ENCODE measurements at places on chromosomes 12 and 14.
A peak's percentile ranks its signal among the peaks of the same experiment; 100 is the strongest.

GRCh38 chr14:88482524-88482923, 72.3 kb downstream of the PTPN21 start:
- no peaks in the 10 kb centered on the region for H3K27me3 ChIP-seq
- no peak for DNase-seq
- H3K4me1 ChIP-seq = no peaks in the 10 kb centered on the region
- no peak overlapping the region for H3K4me3 ChIP-seq

DNA sequence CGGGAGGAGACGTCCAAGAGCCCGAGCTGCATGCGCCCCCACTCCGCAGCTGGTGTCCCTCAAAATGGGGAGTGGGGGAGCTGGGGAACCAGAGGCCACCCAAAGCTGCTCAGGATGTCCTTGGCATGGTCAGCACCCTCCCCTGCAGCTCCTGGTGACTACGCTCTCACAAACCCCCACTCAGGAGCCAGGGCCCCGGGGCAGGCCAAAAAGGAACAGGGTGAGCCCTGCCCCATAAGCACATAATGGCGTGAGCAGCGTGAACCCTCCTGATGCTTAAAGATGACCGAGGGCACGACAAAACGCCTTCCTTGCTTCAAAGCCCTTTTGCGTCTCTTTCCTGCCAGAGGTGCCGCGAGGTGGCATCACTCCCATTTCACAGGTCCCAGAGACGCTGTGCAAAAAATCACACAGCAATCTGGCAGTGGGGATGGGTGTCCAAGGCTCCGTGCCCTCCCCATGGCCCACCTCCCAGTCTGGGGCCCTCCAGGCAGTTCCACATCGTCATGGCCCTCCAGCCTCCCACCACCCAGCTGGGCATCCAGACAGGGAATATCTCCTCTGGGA, 13.5 kb downstream of the NCOR2 start:
- H3K27me3 ChIP-seq = no peaks in the 10 kb centered on the region
- peaks cover 25% of the 10 kb centered on the region for H3K4me1 ChIP-seq
- no peak for DNase-seq
- H3K36me3 ChIP-seq = no peaks in the 10 kb centered on the region
- no peak overlapping the region for H3K4me3 ChIP-seq

DNA sequence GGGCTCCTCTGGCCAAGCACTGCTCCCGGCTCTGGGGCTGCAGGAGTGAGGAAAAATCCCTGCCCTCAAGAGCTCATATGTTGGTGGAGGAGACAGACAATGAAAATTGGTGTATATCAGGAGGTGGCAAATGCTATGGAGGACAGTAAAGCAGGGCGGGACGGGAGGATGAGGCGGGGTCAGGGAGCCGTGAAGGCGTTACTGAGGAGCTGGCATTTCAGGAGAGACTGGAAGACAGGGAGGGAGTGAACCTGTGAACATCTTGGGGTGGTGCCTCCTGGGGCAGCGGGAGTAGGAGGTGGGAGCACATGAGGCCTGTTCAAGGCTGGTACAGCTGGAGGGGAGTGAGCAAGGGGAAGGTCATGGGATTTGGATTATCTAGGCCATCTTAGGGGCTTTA, 26.6 kb downstream of the TSPAN9 start:
- no peaks in the 10 kb centered on the region for H3K27me3 ChIP-seq
- peaks cover 8% of the 10 kb centered on the region for H3K4me1 ChIP-seq
- H3K36me3 ChIP-seq = no peaks in the 10 kb centered on the region

DNA sequence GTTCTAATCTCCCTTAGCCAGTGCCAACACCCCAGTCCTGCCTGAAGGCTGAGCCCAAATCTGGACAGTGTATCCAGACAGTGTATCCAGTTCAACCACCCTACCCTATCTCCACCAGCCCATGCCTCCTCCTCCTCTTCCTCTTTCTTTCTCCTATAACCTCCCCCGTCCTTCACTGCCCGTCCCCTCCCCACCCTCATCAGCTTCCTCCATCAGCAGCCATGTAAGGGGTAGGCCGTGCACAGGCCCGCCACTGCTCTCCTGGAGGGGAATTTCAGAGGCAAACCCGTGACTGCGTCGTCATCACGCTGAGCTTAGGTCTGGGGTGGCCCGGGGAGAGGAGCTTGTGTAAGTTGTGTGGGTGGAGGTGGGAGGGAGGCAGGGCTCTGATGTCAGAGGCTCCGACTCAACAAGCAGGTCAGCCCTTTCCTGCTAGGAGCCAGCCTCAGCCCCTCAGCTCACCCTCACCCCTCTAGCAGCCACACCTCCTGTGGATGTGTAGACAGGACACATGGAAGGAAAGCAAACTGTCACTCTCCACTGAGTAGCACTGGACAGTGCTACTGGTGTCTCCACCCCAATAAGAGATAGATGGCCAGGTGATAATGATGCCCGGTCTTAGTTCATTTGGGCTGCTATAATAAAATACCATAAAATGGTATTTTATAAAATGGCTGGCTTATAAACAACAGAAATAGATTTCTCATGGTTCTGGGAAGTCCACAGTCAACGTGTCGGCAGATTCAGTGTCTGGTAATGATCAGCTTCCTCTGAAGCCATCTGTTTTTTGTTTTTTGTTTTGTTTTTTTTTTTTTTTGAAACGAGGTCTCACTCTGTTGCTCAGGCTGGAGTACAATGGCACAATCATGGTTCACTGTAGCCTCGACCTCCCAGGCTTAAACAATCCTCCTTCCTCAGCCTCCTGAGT, 50.5 kb downstream of the IRF2BPL start:
- no peaks in the 10 kb centered on the region for H3K36me3 ChIP-seq
- H3K4me1 ChIP-seq = no peaks in the 10 kb centered on the region
- H3K27me3 ChIP-seq = no peaks in the 10 kb centered on the region
- no peak overlapping the region for H3K4me3 ChIP-seq
- no peak for DNase-seq

- H3K27ac ChIP-seq = no peak overlapping the region
- H3K36me3 ChIP-seq = no peaks in the 10 kb centered on the region
- H3K4me1 ChIP-seq = 0 out of 2 replicates have a peak, but pooled peaks cover 8% of the 10 kb centered on the region
- no peak overlapping the region for H3K4me3 ChIP-seq
- H3K27me3 ChIP-seq = no peaks in the 10 kb centered on the region
Measured at GRCh38 chr14:84483072-84483420, 1046.9 kb upstream of the FLRT2 start.

DNA sequence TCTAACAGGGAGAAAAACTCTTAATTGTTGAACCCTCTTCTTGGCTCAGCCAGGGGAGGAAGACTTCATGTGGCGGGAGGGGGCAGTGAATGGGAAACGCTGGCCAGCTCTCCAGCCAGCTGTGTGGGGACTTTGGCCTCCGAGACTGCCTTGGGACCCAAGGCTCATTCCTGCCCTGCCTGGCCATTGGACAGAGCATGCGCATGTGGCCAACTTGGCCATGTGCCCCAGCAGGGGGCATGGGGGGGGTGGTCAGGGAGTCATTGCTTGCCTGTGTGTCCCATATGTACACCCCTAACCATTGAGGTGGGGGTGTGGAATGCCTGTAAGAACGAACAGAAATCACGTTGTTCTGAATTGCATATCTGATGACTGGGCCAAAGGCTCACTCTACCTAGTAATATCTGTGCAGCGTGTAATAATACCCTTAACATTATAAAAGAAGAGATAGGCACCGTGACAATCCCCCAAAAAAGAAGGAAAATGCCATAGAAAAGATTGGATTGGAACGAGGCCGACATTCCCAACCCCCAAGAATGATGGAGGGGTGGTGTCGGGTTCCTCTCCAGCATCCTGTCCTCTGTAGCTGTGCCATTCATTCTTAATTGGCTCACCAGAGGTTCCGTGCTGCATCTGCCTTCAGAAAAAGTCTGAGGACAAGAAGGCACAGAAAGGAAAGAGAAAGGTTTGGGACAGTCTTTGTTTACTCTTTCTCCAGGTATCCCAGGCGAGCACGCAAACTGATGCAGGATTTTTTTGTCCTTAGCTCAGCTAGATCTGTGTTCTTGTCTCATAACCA, 3.5 kb upstream of the FAR2 start:
- H3K36me3 ChIP-seq = no peaks in the 10 kb centered on the region
- no peak overlapping the region for H3K4me3 ChIP-seq
- H3K27me3 ChIP-seq = no peaks in the 10 kb centered on the region
- H3K4me1 ChIP-seq = peaks cover 16% of the 10 kb centered on the region
- no peak overlapping the region for H3K27ac ChIP-seq

- H3K27ac ChIP-seq = no peak overlapping the region
- H3K4me3 ChIP-seq = no peak overlapping the region
- peaks cover 4% of the 10 kb centered on the region for H3K27me3 ChIP-seq
- DNase-seq = peak; percentile 71
Measured at GRCh38 chr14:69535230-69535848, 39.3 kb downstream of the CCDC177 start.

- H3K4me1 ChIP-seq = no peaks in the 10 kb centered on the region
- H3K4me3 ChIP-seq = no peak overlapping the region
- H3K27me3 ChIP-seq = no peaks in the 10 kb centered on the region
- H3K27ac ChIP-seq = no peak overlapping the region
- no peaks in the 10 kb centered on the region for H3K36me3 ChIP-seq
- DNase-seq = no peak
Measured at GRCh38 chr12:110667671-110668070, 21.2 kb downstream of the HVCN1 start.

DNA sequence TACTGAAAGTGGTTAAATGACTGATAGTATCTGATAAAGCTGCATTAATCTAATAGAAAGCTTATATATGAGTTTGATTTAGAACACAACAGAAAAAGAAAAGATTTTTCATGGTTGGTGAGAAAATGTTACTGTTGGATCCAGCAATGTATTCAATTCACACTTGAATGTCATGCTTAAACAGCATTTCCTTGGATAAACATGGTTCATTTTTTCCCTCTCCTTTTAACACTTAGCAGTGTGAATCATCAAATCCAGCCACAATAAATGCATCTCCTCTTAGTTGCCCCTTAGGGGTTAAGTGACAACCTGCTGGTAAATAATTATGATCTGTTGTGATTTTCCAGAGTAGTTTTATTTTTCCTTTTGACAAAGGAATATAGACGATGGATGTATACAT, 74.9 kb upstream of the GRIP1 start:
- no peaks in the 10 kb centered on the region for H3K27me3 ChIP-seq
- H3K36me3 ChIP-seq = no peaks in the 10 kb centered on the region
- H3K27ac ChIP-seq = no peak overlapping the region
- DNase-seq = no peak
- no peak overlapping the region for H3K4me3 ChIP-seq
- no peaks in the 10 kb centered on the region for H3K4me1 ChIP-seq

GRCh38 chr14:35292770-35293561, 784 bp downstream of the PSMA6 start:
- peaks cover 9% of the 10 kb centered on the region for H3K4me1 ChIP-seq
- peaks cover 6% of the 10 kb centered on the region for H3K36me3 ChIP-seq
- no peaks in the 10 kb centered on the region for H3K27me3 ChIP-seq
- peak overlapping the region; percentile 90 for H3K4me3 ChIP-seq
- H3K27ac ChIP-seq = peak overlapping the region; percentile 74

GRCh38 chr12:58889557-58889956, 30.7 kb downstream of the LRIG3 start:
- no peak for DNase-seq
- no peaks in the 10 kb centered on the region for H3K27me3 ChIP-seq
- H3K4me1 ChIP-seq = peaks cover 13% of the 10 kb centered on the region
- H3K27ac ChIP-seq = no peak overlapping the region
- no peak overlapping the region for H3K4me3 ChIP-seq

DNA sequence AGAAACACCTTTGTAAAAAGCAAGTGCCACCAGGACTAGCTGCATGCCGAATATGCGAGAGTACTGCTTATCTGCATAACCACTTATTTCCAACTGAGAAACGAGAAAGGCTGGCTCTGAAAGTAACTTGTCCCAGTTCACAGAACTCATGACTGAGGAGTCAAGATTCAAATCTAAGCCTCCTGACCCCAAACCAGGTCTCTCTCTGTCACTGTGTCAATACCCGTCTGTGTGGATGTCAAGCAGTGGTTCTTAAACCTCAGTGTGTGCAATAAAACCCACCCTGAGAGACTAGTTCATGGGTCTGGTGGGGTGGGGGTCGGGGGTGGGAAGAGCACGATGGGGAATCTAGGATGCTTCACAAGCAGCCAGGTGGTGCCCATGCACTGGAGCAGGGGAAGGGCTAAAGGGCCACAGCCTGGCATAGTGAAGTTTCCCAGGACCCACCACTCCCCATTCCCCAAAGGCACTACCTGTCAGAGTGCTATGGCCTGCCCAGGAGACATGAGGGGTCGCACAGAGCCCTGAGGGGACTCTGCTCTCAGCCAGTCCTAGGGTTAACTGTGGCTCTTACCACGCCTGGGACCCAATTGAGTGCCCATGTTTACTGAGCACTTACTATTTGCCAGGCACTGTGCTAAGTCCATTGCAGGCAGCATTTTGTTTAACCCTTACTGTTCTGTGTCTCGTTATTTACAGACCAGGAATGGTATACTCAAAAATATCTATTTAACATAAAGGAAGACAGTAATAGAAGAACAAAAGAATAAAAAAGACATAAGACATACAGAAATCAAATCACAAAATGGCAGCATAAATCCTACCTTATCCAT, 33.4 kb upstream of the PNMA1 start:
- no peak for DNase-seq
- no peaks in the 10 kb centered on the region for H3K27me3 ChIP-seq
- H3K4me3 ChIP-seq = no peak overlapping the region
- H3K4me1 ChIP-seq = peaks cover 69% of the 10 kb centered on the region

Measured in PC-3 (cell line).